AG10803 (cell line): ENCODE measurements at places on chromosomes 2 and 18.

GRCh38 chr2:105186967-105187498 lies 54.5 kb upstream of the GPR45 start:
- no peak for DNase-seq

DNA sequence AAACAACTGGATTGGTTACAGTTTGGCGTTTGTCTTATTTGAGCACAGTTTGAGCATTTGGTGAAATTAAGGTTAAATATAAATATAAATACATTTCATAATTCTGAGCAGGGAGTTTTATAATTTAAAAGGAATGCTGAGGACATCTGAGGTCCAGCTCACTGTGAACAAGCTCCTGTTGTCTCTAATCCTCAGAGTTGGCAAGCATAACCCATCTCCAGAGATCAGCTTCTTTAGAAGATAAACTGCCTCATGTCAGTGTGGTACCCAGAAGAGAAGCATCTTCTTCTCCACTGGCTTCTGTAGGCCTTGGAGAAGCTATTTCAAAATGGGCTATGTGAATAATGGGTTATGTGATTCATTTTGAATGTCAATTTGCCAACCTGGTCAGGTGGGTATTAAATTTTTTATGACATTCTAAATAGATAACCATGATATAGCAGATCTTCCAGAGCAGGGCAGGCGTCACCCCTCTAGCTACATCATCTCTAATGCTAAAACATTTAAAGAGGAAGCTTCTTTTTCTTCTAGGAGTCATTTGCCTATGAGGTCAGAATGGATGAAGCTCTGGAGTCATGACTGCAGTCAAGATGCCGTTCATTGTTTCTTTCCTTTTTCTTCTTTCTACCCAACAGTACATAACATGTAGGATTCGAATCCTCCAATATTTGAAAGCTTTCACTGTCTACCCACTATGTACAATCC lies 324.0 kb downstream of the RNF144A start:
- DNase-seq = no peak

DNA sequence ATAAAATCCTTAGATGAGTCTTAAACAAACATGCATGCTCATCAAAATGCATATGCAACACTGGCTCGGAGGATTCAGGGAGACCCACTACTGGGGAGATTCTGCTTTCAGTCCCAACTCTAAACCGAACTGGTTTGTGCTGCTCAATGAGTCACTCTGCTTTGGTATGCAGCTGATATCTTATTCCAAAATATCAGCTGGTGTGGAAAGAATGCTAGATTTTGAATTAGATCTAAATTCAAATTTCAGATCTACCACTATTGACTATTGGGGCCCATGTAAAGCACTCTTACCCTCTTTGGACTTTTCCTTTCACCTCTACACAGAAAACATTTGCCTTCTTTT lies 39.2 kb upstream of the TTN start:
- DNase-seq = no peak

GRCh38 chr2:134957477-134957876 lies 38.9 kb downstream of the CCNT2 start:
- DNase-seq = no peak

- DNase-seq = no peak
Measured at GRCh38 chr18:42159146-42159545, 204.1 kb downstream of the PIK3C3 start.

DNA sequence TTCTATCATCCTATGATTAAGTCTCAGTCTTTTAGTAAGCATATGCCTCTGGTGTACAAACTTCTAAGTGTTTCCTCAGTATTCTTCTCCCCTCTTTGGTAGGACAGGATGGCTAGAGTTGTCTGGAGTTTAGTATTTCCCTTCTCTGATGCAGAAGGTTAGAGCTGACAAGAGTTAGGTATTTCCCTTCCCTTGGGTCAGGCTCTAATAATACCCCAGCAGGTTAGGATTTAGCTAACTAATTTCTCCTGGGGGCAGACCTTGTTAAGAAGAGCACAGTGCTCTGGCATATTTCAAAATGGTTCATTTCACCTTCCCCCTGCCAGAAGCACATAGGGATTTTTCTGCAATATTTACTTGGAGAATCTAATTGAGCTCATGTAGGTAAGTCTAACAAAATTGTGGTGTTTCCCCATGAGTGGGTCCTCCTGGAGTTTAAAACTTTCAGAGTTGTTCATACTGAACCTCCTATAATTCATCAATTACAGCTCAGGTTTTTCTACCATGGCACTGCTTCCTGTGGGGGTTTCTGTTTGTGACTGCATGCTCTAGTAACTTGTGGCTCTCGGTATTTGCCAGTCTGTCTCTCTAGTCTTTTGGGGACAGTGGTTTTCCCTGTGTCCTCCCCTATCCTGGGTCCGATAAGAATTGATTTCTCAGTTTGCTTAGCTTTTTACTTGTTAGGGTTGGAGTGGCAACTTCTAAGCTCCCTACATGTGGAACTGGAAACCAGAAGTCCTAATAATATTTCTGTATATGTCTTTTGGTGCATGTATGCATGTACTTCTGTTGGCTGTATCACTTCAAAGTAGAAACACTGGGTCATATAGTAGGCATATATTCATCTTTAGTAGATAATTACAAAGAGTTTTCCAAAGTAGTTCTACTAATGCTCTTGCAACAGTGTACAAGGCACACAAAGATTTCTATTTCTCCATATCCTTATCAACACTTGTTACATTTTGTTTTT lies 77.7 kb downstream of the GDF7 start:
- DNase-seq = no peak

GRCh38 chr2:98894331-98895000 lies 41.6 kb downstream of the CRACDL start:
- no peak for DNase-seq

- DNase-seq = no peak
Measured at GRCh38 chr2:128797937-128798336, 479.3 kb upstream of the HS6ST1 start.

- no peak for DNase-seq
Measured at GRCh38 chr2:72927619-72928550, 10.6 kb downstream of the EMX1 start.

GRCh38 chr2:10482460-10482859 lies 34.3 kb upstream of the ODC1 start:
- no peak for DNase-seq

GRCh38 chr2:9141091-9141667 lies 65.4 kb upstream of the ASAP2 start:
- peak; percentile 59 for DNase-seq

- peak; percentile 22 for DNase-seq
Measured at GRCh38 chr2:174634130-174635014, 36.8 kb upstream of the WIPF1 start.

GRCh38 chr18:65436430-65436829 lies 314.4 kb upstream of the CDH7 start:
- no peak for DNase-seq

- DNase-seq = no peak
Measured at GRCh38 chr18:24115628-24116027, 23.2 kb upstream of the CABYR start.

GRCh38 chr2:43467891-43468290 lies 127.9 kb downstream of the THADA start:
- peak; percentile 77 for DNase-seq

- DNase-seq = peak; percentile 28
Measured at GRCh38 chr18:79438089-79438897, 42.6 kb downstream of the NFATC1 start.

DNA sequence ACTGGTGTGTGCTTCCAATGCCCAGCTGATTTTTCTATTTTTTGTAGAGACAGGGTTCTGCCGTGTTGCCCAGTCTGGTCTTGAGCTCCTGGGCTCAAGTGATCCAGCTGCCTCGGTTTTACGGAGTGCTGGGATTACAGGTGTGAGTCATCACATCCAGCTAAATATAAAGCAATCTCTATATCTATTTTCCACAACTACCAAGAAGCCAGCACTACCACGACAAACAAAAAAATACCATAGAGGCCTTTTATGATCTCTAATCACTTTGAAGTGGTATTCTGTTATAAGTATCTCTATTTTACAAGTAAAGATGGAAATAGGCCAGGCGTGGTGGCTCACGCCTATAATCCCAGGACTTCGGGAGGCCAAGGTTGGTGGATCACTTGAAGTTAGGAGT lies 34.7 kb downstream of the C2orf74 start:
- DNase-seq = no peak
